Stimulated activated naive CD8-positive, alpha-beta T cell treated with anti-CD3 and anti-CD28 coated beads, Interleukin-15, amount 100 ng/mL, for 72 hours (primary cell): ENCODE measurements at places on chromosomes 12 and 14.

DNA sequence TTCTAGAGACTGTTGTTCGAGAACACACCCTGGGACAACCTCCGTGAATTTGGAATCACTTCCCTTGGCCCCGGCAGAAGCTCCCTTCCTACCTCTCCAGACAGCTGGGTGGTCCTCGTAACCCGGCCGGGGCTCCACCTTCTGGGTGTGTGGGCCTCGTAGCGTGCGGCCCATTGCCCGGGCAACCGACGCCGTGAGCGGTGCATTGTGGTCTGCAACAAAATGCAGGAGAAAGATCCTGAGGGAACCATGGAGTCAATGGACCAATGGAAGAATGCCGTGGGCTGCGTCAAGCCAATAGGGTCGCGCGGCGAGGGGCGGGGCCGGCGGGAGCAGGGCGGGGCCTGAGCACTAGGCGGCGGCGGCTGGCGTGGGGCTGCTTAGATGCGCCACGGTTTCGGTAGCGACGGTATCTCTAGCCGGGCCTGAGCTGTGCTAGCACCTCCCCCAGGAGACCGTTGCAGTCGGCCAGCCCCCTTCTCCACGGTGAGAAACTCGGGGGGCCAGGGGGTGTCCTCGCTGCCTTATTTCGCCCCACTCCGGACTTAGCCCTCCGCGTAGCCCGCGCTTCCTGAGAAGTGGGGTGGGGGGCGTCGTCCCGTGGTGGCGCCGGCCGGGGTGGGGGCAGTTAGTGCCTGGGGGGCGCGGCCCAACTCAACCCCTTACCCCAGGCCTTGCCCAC is at the start of gene DYNLL1:
Gene DYNLL1 (plus strand): TSS at position 383 of the 682 bp plus-strand sequence. CDS start 309 bp downstream, outside the sequence.
- DNase-seq: peak; percentile 98

- no peak for DNase-seq
Measured at GRCh38 chr12:98343002-98343567, 172.3 kb upstream of the TMPO start.

GRCh38 chr14:23665302-23666016 is 29.3 kb downstream of the DHRS2 start:
- no peak for DNase-seq

DNA sequence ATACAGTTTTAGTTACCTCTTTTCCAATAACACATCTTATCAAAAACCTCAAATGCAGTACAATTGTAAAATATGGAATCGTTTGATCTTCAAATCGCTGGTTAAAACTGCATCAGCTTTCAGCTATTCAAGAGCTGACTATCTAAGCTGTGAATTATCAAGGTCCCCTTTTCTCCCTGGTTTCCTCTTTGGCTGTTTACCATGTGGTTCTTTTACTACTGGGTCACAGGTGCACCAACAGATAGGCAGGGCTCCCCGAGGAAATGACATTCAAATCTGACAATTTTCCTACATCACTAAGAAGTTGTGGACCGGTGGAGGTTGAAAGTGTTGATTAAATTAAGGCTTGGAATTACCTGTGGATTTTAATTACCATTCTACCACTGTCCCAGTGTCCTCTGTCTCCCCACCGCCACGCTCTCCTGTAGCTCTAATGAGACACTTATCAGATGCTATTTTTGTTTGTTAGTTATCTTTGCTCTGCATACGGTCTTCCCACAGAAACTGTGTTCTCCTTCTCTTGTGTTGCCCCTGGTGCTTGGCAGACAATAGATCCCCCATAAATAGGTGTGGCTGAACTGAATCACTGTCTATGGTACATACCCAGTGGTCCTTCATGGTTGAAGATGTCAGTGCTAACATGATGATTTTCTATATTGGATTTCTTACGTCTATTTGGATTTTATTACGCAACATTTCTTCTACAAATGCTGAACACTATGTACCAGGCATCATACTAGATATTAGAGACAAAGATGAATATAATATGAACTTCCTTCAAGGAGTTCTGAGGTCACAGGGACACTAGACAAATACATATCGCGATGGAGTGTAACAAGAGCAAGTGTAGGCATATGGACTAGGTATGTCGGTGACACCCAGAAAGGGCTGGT is 20.9 kb upstream of the PLXNC1 start:
- DNase-seq: no peak

DNA sequence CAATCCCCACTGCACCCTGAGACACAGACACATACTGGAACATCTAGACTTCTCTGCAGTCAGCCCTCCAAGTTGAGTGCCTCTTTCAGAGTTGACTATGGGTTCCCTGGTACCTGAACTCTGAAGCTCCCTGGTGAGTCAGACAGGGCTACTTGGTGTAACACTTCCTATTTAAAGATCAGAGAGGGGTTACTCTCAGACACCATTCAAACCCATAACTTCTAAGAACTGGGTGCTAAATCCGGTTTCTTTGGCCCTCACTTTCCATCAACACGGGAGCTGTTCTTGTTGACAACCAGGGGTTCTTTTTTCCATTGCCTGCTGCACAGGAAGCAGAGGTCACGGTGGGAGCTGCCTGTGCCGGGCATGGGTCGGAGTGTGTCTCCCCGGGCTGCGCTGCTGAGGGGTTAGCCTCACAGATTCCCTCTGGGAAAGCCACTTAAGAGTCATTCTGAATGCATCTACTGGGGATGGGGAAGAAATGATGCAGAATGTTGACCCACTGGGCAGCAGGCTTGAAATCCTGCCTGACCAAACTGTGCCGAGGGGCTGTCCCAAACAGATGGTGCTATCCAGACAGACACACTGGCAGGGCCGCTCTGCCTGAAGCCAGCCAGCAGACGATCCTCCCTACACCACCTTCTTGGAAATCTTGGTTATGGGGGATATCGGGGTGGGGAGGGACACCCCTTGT is 74.1 kb downstream of the PITPNM2 start:
- peak; percentile 44 for DNase-seq

DNA sequence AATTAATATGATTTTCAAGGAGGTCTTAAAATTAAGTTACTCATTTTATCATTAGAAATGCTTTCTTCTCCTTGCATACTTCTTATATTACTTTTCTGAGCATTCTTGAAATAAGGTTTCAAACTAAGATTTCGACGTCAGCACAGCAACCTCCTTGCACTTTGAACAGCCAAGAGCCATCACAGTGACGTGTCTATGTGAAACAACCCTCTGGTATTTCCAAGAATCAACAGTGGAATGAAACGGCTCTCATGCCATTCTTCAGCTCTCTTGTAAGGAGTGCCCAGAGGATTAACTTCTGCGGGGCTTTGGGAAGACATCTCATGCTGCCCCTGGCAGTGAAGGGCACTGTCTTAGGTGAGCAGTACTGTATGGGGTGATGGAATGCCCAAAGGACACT is 109.2 kb downstream of the EFCAB11 start:
- DNase-seq: no peak

DNA sequence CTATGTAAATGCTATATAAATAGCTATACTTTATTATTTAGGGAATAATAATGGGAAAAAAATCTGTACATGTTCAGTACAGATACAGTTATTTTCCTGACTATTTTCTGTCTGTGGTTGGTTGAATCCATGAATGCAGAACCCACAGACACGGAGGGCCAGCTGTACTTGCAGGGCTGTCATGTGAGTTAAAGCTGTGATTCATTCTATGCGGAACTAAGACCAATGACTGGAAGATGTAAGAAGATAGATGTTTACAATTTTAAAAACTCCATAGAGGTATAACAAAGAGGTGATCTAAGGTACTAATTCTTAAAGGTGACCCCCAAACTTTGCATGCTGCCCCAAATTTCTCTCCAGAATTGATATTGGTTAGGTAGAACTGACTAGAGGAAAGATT is 14.6 kb downstream of the PCNX4 start:
- no peak for DNase-seq

DNA sequence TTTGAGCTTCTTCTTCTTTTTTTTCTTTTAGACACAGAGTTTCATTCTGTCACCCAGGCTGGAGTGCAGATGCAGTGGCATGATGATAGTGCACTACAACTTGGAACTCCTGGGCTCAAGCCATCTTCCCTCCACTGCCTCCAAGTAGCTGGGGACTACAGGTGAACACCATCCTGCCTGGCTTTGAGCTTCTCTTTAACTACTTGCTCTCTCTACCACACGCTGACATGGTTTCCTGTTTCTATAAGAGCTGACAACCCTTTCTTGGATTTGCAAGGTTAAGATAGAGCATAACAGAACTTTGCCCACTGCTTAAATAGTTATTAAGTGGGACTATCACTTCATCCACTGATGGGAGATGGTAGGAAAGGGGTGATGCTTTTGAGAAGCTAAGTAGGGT is 82.4 kb upstream of the SLC38A2 start:
- no peak for DNase-seq

GRCh38 chr12:1719139-1719538 is 28.3 kb downstream of the ADIPOR2 start:
- DNase-seq: no peak

GRCh38 chr12:131251336-131252101 is 297.8 kb downstream of the ADGRD1 start:
- DNase-seq: no peak

DNA sequence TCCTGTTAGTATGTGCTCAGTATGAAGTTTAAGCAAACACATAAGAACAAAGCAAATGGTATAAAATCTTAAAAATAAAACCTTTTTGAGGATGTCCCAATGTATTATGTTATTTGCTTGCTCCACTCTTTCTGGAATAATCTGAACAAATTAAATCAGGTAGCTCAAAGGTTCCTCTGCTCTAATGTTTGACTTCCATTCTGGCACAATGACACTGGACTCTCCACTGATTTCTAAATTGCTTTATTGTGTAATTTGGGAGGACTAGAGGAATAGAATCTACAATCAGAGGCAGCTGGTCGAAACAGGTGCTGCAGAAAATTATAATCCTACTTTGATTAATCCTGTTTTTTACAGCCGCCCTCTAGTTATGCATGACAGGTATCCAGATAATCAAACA is 523.7 kb upstream of the FOXG1 start:
- no peak for DNase-seq

GRCh38 chr12:3236345-3237187 is 159.4 kb downstream of the TSPAN9 start:
- no peak for DNase-seq

GRCh38 chr14:102020058-102020971 is 55.9 kb downstream of the DYNC1H1 start:
- DNase-seq: peak; percentile 87

DNA sequence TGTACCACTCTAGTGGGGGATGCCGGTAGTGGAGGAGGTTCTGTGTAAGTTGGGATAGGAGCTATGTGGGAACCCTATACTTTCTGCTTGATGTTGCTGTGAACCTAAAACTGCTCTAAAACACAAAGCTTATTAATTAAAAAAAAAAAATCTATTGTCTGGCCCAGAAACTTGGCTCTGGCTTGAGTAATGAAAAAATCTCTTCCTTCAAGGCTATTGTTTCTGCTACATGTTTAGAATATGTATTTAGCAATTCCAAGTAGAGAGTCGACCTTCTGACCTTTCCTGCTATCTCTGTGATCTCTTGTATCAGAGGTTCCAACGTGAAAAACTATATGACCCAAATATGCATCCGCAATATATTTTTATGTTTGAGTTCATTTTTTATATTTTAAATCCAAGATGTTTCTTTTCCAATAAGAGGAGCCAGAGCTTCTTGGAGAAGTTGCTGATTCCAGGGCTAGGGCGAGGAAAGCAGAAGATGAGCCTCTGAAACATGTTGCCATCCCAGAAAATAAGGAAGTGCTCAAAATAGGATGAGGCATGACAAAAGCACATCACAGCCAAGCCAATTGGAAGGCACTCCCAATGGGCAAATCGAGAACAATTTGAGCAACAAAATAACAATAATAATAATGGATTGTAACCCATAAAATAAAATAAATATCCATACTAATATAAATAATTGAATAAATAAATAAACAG is 184.6 kb upstream of the TMEM260 start:
- DNase-seq: no peak

DNA sequence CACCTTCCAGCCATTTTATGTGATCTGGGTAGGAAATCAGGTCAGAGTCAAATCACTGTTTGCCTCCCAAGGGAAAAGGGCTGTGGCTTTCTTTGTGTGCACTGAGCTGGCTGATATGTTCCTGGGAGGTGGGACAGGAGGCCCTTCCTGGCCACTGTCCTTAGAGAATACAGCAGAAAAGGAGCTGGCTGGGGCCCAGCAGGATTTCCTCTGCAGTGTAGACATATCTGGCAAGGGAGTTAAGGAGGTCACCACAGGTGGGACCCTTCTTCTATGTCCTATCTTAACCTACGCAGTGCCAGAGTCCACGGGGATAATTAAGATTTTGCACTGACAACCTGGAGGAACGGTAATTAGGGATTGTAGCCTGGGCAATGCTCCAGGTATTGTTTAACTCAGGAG is 145.3 kb downstream of the NTF3 start:
- no peak for DNase-seq

GRCh38 chr14:44041700-44042099 is 465.4 kb downstream of the FSCB start:
- no peak for DNase-seq

GRCh38 chr12:22494319-22494718 is 50.0 kb downstream of the C2CD5 start:
- DNase-seq: no peak

GRCh38 chr14:29684926-29685325 is 242.7 kb downstream of the PRKD1 start:
- DNase-seq: no peak

- DNase-seq: no peak
Measured at GRCh38 chr12:65696227-65696626, 128.1 kb upstream of the HMGA2 start.

- no peak for DNase-seq
Measured at GRCh38 chr12:47014474-47014873, 64.9 kb upstream of the PCED1B start.

GRCh38 chr12:57918147-57918546 is 23.2 kb upstream of the ATP23 start:
- DNase-seq: no peak

- no peak for DNase-seq
Measured at GRCh38 chr12:132194056-132194455, 49.8 kb downstream of the NOC4L start.

DNA sequence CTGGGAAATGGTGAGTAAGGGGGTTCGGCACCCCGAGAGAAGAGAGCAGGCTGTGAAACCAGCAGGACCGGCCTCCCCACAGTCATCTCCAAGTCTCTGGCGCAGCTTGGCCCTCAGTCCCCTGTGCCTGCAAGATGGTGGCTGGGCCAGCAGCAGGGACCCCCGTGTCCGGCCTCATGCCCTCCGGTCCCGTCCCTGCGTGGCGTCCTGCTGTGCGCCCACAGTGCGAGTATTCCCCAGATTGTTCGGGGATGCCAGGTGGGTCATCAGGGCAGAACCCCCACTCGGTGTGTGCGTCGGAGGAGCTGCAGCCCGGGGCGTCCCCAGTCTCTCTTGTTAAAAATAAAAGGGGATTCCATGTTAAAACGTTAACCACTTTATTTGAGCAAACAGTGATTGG is 216.9 kb upstream of the ALG10B start:
- no peak for DNase-seq

GRCh38 chr12:119019166-119019565 is 37.8 kb downstream of the SRRM4 start:
- DNase-seq: no peak

- peak; percentile 41 for DNase-seq
Measured at GRCh38 chr12:118035190-118036041, 18.9 kb downstream of the RFC5 start.
